GM23248 (cell line): ENCODE measurements at places on chromosomes 2 and 18. TPM values are rescaled to one million over a fixed set of nuclear protein-coding genes. Genes with fewer than 3 reads are reported as not detected.

GRCh38 chr18:7682321-7682720 lies 115.2 kb downstream of the PTPRM start:
- no peak for DNase-seq
- H3K27ac ChIP-seq, result no peak overlapping the region
- H3K4me3 ChIP-seq, result no peak overlapping the region
- H3K27me3 ChIP-seq, result no peaks in the 10 kb centered on the region
- no peaks in the 10 kb centered on the region for H3K4me1 ChIP-seq
- H3K36me3 ChIP-seq, result no peaks in the 10 kb centered on the region

DNA sequence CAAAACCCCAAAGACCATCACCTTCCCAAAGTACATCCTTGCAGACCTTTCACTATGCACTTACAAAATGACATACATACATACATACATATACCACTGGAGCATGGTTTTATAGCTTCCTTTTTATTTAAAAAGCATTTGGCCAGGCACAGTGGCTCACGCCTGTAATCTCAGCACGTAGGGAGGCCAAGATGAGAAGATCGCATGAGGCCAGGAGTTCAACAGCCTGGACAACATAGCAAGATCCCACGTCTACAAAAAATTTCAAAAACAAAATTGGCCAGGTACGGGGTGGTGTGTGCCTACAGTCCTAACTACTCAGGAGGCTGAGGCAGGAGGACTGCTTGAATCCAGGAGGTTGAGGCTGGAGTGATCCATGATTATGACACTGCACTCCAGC lies 29.9 kb upstream of the ADAM17 start:
- H3K4me3 ChIP-seq, result no peak overlapping the region
- DNase-seq, result no peak
- peaks cover 13% of the 10 kb centered on the region for H3K4me1 ChIP-seq
- H3K27me3 ChIP-seq, result no peaks in the 10 kb centered on the region

- no peaks in the 10 kb centered on the region for H3K4me1 ChIP-seq
- H3K27ac ChIP-seq, result no peak overlapping the region
- no peak overlapping the region for H3K4me3 ChIP-seq
- no peaks in the 10 kb centered on the region for H3K36me3 ChIP-seq
- H3K27me3 ChIP-seq, result peaks cover 6% of the 10 kb centered on the region; the same call in 1 of the 2 replicates
Measured at GRCh38 chr2:178913049-178913441, 105.8 kb upstream of the TTN start.

- no peaks in the 10 kb centered on the region for H3K36me3 ChIP-seq
- no peaks in the 10 kb centered on the region for H3K4me1 ChIP-seq
- H3K4me3 ChIP-seq, result no peak overlapping the region
Measured at GRCh38 chr2:875687-876615, 74.7 kb upstream of the SNTG2 start.

DNA sequence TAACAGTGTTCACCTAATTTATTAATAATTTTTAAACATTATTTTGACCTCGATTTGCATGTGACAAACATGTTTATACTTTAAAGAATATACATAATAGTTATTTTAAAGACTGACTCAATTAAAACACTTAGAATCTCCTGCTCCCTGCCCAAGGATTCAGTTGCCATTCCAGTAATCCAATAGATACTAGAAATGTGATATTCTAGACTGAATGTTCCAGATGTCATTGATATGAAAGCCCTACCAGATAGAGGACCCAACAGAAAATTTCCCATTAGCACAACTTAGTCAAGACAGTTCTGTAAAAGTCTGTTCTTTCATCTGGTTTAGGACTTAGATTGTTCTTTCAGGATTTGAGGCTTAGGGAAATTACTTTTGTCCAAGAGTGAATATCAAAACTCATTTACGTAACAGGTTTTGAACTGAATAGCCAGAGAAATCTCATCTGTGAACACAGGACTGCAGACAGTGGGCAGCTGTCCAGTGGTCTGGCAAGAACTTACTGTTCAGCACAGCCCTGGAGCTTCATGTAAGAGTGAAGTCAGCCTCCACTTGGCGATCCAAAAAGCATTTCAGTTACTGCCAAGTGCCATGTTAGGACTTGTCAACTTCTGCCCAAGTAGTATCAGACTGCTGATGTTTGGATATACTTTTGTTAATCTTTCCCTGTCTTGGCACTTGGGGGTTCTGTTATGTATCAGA lies 77.5 kb downstream of the OSBPL6 start:
- no peaks in the 10 kb centered on the region for H3K36me3 ChIP-seq
- DNase-seq, result peak; percentile 81
- peaks cover 7% of the 10 kb centered on the region; the same call in 1 of the 2 replicates for H3K4me1 ChIP-seq
- H3K27ac ChIP-seq, result no peak overlapping the region
- no peak overlapping the region for H3K4me3 ChIP-seq

DNA sequence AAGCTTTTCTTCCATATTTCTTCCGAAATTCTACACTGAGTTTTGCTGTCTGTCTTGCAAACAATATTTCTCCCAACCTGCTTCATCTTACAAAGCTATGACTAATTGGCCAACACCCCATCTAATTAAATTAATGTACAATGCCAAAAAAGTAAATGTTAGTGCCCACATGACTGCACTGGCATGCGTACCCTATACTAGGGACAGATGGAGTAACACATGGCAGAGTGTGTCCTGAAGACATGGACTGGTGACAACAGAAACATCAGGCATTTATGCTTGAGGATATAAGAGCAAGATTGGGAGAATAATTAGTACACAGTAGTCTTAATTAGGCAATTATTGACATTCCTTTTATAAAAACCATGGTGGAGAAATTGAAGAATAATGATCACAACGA lies 66.8 kb downstream of the MREG start:
- H3K27ac ChIP-seq, result no peak overlapping the region
- no peak overlapping the region for H3K4me3 ChIP-seq
- DNase-seq, result no peak

DNA sequence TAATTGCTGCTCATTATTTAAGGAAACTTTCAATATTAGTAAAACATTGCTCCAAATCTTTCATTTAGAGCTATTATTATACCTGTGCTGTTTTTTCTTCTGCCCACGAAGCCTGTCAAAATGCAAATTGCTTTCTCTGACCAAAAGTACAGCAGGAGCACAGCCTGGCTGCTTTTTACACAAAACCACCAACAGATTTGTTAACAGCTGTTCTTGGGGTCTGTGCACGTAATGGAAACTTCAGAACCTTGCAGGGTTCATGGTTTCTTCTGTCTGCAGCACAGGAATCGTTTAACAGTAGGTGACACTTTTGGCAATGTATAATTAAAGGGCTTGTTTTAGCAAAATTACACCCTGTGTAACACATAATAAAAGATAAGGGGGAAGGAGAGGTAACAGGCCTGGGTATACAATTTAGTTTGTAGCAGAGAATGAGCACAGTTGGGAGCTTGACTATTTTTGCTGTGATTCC lies 447.3 kb downstream of the KCNJ3 start:
- no peaks in the 10 kb centered on the region for H3K4me1 ChIP-seq
- H3K4me3 ChIP-seq, result no peak overlapping the region
- H3K27me3 ChIP-seq, result no peaks in the 10 kb centered on the region
- no peak for DNase-seq
- H3K27ac ChIP-seq, result no peak overlapping the region

- no peak overlapping the region for H3K4me3 ChIP-seq
- peaks cover 40% of the 10 kb centered on the region for H3K4me1 ChIP-seq
- H3K27me3 ChIP-seq, result no peaks in the 10 kb centered on the region
- H3K27ac ChIP-seq, result no peak overlapping the region
Measured at GRCh38 chr2:162928356-162928755, 89.8 kb upstream of the KCNH7 start.

GRCh38 chr2:240982821-240983281 lies 15.6 kb upstream of the SNED1 start:
- peaks cover 12% of the 10 kb centered on the region; the same call in 1 of the 2 replicates for H3K4me1 ChIP-seq
- no peaks in the 10 kb centered on the region for H3K36me3 ChIP-seq
- no peak for DNase-seq
- no peak overlapping the region for H3K4me3 ChIP-seq
- no peaks in the 10 kb centered on the region for H3K27me3 ChIP-seq

DNA sequence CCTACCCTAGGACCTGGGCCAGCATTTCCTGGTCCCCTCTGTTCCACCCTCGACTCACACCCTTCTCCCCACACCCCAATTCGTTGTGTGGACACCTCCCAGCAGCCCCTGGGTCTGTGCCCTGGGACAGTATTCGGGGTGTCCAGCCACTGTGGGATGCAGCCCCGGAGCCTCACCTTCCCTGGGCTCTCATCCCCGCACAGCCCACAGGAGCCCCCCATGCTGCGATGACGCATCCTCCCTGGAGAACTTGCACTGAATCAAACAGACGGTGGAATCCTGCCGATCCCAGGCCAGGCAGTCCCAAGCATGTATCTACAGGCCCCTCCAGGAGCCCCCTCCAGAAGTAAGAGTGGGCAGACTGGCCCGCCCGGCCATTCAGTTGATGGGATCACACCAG lies 9.7 kb downstream of the ITM2C start:
- H3K4me1 ChIP-seq, result no peaks in the 10 kb centered on the region
- H3K4me3 ChIP-seq, result no peak overlapping the region
- no peak overlapping the region for H3K27ac ChIP-seq
- H3K36me3 ChIP-seq, result no peaks in the 10 kb centered on the region
- DNase-seq, result no peak

- H3K27ac ChIP-seq, result no peak overlapping the region
- no peaks in the 10 kb centered on the region for H3K27me3 ChIP-seq
- DNase-seq, result peak; percentile 5
- H3K4me1 ChIP-seq, result no peaks in the 10 kb centered on the region
- no peak overlapping the region for H3K4me3 ChIP-seq
- H3K36me3 ChIP-seq, result no peaks in the 10 kb centered on the region
Measured at GRCh38 chr2:125471963-125472362, 1184.0 kb upstream of the GYPC start.

DNA sequence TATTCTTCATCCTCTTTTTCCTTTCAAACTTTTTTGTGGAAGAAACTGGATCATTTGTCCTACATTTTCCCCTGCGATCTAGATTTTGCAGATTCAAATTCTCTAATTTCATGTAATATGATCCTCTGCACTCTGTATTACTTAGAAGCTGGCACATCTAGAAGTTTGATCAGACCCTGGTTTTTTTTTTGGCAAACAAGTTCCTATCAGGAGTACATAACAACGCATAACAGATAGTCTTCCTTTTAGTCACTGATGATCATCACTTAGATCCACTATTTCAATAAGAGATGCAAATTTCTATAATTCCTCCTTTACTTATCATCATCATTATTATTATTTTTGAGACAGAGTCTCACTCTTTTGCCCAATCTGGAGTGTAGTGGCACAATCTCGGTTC lies 117.1 kb downstream of the CDH2 start:
- H3K4me1 ChIP-seq, result peaks cover 51% of the 10 kb centered on the region
- H3K27me3 ChIP-seq, result no peaks in the 10 kb centered on the region
- no peaks in the 10 kb centered on the region for H3K36me3 ChIP-seq
- peak; percentile 52 for DNase-seq
- peak overlapping the region; percentile 45 for H3K27ac ChIP-seq
- H3K4me3 ChIP-seq, result no peak overlapping the region

- H3K27me3 ChIP-seq, result no peaks in the 10 kb centered on the region
Measured at GRCh38 chr2:160390544-160391455, 102.8 kb downstream of the RBMS1 start.

GRCh38 chr18:11572201-11572600 lies 37.2 kb upstream of the SLC35G4 start:
- no peak overlapping the region for H3K4me3 ChIP-seq
- H3K36me3 ChIP-seq, result no peaks in the 10 kb centered on the region
- H3K27me3 ChIP-seq, result peaks cover 25% of the 10 kb centered on the region
- no peak overlapping the region for H3K27ac ChIP-seq

GRCh38 chr2:196379600-196379999 lies 208.2 kb upstream of the STK17B start:
- H3K4me3 ChIP-seq, result no peak overlapping the region
- H3K4me1 ChIP-seq, result no peaks in the 10 kb centered on the region
- no peaks in the 10 kb centered on the region for H3K27me3 ChIP-seq
- H3K27ac ChIP-seq, result no peak overlapping the region

- H3K4me3 ChIP-seq, result no peak overlapping the region
- H3K4me1 ChIP-seq, result peaks cover 26% of the 10 kb centered on the region
- no peaks in the 10 kb centered on the region for H3K27me3 ChIP-seq
- H3K36me3 ChIP-seq, result no peaks in the 10 kb centered on the region
- no peak overlapping the region for H3K27ac ChIP-seq
Measured at GRCh38 chr2:158463496-158464095, 6.8 kb downstream of the PKP4 start.

DNA sequence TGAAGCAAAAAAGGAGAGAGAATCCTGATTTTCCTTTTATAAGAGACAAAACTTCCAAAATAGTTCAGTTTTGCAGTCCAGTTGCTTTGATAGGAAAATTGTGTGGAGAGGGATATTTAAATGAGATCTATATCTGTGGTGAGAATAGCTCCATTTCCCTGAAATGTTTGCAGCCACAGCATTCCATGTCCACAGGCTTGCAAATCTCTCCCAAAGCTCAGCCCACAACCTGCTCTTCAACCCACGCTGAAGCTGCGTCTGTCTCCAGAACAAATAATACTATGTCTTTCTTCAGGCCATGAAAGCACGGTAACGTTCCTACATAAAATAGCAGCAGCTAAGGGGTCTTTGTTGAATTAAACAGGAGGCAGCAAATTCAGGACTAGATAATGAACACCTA lies 31.8 kb downstream of the TMEM17 start:
- no peak for DNase-seq
- H3K27ac ChIP-seq, result no peak overlapping the region
- no peaks in the 10 kb centered on the region for H3K36me3 ChIP-seq
- no peak overlapping the region for H3K4me3 ChIP-seq
- H3K4me1 ChIP-seq, result peaks cover 36% of the 10 kb centered on the region
- no peaks in the 10 kb centered on the region for H3K27me3 ChIP-seq

Gene IFIH1
- 1.6 and 2.0 TPM in 2 replicates for total RNA-seq

Gene GALNT14
- total RNA-seq, result 1.4 and 3.5 TPM in 2 replicates

Gene CCDC150
- 0.65 and 1.1 TPM in 2 replicates for total RNA-seq

Gene RPRM
- total RNA-seq, result not detected in 2 replicates

Gene MARCO
- not detected in 2 replicates for total RNA-seq

Gene ALPG
- total RNA-seq, result not detected in 2 replicates

Gene IHH
- not detected in 2 replicates for total RNA-seq

Gene ADD2
- total RNA-seq, result under 0.01 TPM in 1 of 2 replicates, not detected in the other

Gene IL1F10
- total RNA-seq, result not detected in 2 replicates

Gene TRABD2A
- 5.0 and 5.7 TPM in 2 replicates for total RNA-seq

Gene CCDC141
- not detected in 2 replicates for total RNA-seq

Gene SP9
- not detected in 2 replicates for total RNA-seq

Gene DYNAP
- total RNA-seq, result not detected in 2 replicates

Gene TMEFF2
- total RNA-seq, result 0.25 TPM in 1 of 2 replicates, not detected in the other

Gene REG1B
- total RNA-seq, result not detected in 2 replicates
